ENCODE measurements at places on chromosomes 5 and 9.

- DNase-seq = no peak
These were observed 81.1 kb upstream of the GRAMD2B start for GRCh38 chr5:126341906-126342630.

- peak; percentile 32 for DNase-seq
These were observed 12.2 kb downstream of the CXXC5 start for GRCh38 chr5:139660105-139660922.

GRCh38 chr5:97101189-97101910, 41.1 kb downstream of the LIX1 start:
- DNase-seq = no peak

DNA sequence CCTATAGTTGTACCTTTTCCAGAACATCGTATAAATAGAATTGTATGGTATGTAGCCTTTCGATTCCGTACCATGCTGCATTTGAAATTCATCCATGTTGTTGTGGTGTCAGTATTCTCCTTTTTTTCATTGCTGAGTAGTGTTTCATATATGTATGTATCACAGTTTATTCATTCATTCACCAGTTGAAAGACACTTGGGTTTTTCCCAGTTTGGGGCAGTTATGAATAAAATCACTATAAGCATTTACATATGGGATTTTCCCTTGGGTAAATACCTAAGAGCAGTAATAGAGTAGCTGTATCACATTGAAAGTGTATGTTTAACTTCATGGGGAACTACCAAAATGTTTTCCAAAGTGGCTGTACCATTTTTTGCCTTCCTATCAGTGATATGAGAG, 16.1 kb upstream of the FKTN start:
- no peak for DNase-seq

DNA sequence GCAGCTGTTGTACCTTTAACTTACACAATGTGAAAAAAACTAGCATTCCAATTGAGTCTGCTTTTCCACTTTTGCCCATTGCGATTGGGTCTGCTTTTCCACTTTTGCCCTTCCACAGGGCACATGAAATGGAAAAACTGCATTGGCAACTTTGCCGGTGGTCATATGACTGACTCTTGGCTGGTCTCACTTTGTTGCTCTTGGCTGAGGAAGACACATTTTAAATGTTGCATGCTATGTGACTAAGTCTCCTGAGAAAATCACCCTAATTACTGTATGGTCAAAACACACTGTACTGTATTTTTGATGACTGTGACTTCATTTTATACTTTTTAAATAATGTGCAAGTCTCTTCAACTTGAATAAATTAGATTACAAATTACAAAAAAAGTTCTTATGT, 1.6 kb upstream of the OXCT1 start:
- DNase-seq = peak; percentile 75

DNA sequence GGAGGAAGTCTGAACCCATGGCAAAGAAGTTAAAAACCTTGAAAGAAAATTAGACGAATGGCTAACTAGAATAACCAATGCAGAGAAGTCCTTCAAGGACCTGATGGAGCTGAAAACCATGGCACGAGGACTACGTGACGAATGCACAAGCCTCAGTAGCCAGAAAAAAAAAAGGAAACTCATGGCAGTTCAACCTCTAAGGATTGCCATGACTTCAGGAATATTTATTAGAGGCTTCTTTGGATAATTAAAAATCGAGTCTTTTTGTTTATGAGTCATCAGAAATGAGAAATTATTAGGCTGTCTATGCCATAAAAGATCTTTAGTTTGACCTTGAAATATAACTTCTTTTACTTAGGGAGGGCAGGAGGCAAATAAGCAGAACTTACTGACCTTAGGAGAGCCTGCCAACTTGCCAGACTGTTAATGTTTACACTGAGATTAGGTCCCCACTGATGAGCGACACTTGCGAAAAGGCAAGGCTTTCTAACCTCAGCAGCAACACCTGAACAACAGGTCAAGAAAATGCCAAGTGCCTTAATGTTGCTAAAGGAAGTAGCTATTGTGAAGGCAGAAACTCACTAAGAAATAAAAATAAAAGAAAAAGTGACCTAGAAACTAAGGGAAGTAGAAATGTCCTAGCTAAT, 55.2 kb upstream of the TUSC1 start:
- DNase-seq = no peak

DNA sequence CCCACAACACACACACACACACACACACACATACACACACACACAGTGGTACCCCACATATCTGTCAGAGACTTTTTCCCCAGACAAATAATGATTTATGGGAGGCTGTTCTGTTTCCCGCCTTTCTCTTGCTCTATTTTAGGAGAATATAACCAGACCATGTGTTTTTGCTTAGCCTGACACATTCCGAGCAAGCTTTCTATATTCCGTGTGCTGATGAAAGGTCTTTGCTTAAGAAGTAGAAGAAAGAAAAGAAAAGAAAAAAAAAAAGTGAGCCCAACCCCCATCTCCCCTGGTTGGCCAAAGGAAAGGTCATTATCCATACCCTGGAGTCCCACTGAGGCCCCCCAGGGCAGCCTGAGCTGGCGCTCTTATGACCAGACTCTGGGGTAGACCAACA, 338.6 kb downstream of the SLIT3 start:
- DNase-seq = peak; percentile 27

DNA sequence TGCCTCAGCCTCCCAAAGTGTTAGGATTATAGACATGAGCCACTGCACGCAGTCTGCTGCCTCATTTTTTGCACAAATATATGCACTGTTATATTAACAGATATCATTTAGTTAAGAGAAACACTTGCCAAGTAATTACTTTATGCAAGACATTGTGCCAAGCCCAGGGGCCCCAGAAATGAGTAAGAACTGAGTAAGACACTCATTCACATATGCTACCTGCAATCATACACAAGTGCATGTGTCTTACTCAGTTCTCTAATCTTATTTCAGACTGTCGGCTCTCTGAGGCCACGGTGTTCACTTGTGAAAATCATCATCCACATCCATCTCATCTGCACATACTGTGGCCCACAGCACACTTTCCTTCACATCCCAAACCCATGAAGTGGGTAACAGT, 16.0 kb downstream of the TRAF1 start:
- peak; percentile 54 for DNase-seq

DNA sequence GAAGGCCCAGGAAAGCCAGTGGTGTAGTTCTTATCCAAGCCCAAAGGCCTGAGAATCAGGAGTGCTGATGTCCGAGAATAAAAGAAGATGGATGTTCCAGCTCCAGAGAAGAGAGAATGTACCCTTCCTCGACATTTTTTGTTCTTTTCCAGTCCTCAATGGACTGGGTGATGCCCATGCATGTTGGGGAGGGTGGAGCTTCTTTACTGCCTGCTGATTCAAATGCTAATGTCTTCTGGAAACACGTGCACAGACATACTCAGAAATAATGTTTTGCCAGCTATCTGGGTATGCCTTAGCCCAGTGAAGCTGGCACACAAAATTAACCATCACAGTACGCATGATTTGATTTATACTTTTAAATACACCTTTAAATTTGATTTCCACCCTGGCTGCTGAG, 61.5 kb upstream of the FOXE1 start:
- DNase-seq = no peak
